AG04449 (cell line): ENCODE measurements at places on chromosomes 11 and 22.

DNA sequence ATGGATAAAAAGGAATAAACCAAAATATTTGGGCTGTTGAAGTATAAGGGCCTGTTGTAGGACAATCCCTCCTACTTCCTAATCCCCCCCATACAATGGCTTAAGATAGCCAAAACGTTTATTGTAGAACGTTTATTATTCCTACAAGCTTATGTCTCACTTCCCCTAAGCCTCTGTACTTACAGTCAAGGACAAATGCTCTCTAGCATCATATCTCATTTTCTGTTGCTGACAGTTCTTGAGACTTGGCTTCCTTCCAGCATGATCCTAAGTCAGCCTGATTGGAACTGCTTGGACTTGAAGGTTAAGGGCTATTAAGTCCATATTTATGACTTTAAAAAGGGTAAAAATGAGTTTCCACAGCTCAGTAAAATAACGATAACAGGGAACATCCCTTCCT is 8.8 kb downstream of the MISFA start:
- no peak for DNase-seq

GRCh38 chr11:71991494-71991893 is 7.2 kb upstream of the IL18BP start:
- DNase-seq = no peak

DNA sequence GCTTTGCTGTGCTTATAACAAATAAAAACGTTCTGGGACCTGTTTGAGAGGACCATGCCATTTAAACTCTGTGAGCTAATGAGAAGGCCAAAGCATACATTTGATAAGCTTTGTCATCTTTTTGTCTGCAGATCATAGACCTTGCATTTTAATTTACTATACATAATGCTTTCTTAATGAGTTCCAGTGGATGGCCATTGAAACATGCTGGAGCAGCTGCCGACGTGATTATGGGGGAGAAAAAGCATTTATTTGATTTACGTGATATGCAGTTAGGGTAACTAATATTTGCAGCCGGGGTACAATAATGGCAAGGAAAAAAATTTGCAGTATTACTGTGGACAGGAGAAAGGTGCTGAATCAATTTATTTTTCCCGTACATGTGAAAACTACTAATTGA is 240.2 kb downstream of the FAT3 start:
- no peak for DNase-seq

DNA sequence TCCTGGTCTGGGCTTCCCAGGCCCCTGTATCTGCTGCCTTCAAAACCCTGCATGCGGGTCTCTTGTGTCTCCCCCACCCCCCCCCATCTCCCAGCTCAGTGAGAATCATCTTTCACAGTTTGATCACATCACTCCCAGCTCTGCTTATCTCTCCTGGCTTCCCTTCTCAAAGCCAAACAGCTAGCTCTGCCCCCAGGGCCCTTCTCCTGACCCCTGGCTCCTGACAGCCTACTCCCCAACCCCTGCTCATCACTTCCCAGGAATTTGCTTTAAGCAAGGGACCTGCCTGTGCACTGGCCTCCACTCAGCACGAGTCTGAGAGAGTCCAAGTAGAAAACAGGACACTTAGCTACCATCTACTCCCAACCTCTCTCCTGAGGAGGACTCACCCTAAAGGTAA is 342.7 kb downstream of the TENM4 start:
- DNase-seq = no peak

DNA sequence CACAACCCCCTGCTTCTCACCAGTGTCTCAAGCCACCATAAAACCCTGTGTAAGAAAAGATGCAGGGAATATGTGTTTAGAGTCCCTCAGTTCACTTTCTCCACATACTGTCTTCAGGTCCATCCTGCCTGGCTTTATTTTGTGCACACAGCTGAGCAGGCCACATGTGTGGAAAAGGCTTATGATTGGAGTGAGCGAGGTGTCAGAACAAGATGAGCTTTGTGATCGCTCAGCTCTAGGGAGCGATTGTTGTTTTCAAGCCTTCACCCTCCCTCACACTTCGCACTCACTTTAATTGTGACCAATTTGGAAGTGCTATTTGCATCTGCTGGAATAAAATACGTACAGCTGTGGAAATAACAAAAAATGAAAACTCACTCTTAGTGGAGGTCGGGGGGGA is 931.1 kb upstream of the TENM4 start:
- no peak for DNase-seq

GRCh38 chr22:35605851-35606481 is 11.2 kb downstream of the MB start:
- DNase-seq = no peak

DNA sequence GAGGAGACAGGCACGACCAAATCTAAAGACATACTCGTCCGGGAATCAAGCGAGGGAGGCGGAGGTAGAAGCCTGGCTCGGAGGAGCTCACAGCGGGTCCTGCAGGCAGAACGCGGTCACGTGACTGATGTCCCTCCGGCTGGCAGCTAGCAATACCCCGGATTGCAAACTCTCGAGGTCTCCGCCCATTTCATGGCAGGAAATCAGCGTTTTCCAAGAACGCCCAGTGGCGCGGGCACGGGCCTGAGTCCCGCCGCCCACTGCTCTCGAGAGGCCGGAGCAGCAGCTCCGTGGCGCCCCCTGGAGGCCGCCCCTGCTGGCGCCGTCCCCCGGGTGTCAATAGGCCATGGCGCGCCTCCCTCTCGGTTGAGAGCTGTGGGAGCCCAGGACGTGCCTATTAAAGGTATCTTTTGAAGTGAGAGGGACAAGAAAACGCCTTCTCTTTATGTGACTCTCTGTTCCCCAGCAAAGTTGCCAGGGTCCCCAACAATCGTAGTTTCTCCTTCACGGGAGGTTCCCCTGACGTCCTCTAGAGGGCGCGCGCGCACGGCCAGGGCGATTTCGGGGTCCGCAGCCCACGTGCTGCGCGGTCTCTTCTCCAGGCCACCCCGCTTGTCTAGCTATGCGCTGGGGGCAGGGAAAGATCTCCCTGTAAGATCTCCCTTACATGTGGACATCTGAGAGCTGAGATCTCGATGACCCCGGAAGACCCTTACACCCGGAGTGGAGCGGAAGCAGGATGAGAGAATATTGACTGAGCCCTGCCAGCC is 37.3 kb upstream of the RBFOX2 start:
- DNase-seq = peak; percentile 73

DNA sequence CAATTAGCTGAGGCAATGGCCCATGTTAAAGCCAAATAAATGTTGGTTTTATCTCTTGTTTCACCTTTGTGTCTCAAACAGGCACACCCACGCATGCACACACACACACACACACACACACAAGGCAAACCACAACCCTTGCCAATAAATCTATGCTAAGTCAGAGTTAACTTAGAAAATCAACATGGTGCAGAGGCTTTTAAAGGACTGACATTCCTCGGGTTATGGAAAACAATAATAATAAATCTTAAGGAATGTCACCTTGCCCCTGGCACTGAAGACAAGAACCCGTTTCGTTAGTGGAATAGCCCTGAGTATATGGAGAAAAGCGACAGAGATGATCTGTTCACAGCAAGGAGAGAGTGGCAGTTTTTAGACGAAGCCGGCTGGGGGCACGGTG is 326.3 kb downstream of the NTM start:
- DNase-seq = no peak

GRCh38 chr22:40128989-40129388 is 48.7 kb upstream of the TNRC6B start:
- no peak for DNase-seq

DNA sequence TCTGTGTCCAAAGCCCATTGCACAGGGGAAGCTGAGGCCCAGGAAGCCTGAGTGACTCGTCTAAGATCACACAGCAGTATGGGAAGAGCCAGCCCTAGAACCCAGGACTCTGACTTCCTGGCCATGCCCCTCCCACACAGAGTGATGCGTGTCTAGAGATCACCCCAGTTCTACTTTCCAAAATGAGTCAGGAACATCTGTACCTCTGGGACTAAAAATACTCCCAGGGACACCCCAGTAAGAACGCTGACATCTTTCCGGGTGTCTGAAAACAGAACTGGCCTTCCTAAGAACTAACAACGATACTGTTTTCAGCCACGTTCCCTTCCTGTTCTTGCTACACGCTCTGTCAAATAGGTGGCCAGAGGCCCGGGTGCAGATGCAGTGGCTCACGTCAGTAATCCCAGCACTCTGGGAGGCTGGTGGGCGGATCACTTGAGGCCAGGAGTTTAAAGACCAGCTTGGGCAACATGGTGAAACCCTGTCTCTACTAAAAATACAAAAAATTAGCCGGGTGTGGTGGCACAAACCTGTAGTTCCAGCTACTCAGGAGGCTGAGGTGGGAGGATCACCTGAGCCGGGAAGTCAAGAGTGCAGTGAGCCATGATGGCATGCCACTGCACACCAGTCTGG is 21.7 kb upstream of the PDGFB start:
- DNase-seq = no peak

DNA sequence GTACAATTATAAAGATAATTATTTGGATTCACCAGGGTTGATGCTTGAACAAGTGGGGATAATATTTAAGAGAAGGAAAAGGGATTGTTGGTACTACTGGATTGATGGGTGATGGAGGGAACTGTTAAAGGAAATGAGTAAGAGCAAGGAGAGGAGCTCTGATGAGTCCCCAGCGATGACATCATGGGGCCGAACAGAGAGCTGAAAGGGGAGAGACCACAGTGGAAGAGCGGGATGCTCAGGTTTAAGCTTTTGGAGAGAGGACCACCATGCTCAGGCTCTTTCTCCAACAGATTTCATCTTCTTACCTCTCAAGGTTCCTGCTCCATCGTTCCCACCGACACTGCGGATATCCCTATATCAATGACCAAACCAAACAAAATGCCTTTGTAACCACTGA is 568.7 kb downstream of the ETS1 start:
- no peak for DNase-seq

DNA sequence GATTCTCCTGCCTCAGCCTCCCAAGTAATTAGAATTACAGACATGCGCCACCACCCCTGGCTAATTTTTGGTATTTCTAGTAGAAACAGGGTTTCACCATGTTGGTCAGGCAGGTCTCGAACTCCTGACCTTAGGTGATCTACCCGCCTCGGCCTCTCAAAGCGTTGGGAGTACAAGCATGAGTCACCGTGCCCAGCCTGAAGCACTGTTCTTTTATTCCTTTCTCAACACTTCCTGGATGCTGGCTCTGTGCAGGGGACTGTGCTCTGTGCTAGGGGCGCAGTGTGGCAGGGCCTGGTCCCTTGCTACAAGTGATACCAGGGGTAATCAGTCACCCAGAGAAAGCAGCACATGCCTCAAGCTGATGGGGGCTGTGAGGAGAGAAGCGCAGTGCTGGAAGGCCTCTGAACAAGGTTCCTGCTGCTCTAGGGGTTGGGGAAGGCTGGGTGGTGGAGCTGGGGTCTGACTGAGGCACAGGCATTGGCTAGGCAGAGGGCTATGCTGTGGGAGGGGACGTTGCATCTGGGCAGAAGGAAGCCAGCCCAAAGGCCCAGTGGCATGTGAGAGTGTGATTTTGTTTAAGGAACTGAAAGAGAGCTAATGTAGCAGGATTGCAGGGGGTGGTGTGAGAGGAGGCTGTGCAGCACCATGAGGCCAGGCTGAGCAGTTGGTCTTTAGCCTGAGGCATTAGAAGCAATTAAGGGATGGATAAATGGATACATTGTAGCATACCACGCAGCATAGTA is 42.5 kb downstream of the CABIN1 start:
- no peak for DNase-seq

DNA sequence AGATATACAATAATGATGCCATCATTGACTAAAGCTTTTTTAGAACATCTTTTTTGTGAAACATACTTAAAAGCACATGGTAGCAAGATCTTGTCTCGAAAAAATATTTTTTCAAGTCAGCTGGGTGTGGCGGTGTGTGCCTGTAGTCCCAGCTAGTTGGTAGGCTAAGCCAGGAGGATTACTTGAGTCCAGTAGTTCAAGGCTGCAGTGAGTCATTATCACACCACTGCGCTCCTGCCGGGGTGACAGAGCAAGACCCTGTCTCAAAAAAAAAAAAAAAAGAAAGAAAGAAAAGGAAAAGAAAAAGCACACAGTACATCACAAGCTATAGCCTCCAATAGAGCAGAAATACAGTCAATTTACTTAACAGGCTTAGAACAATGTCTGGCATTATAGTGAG is 37.0 kb downstream of the ENTHD1 start:
- DNase-seq = no peak

GRCh38 chr11:65429724-65430405 is 7.3 kb downstream of the NEAT1 start:
- DNase-seq = no peak

DNA sequence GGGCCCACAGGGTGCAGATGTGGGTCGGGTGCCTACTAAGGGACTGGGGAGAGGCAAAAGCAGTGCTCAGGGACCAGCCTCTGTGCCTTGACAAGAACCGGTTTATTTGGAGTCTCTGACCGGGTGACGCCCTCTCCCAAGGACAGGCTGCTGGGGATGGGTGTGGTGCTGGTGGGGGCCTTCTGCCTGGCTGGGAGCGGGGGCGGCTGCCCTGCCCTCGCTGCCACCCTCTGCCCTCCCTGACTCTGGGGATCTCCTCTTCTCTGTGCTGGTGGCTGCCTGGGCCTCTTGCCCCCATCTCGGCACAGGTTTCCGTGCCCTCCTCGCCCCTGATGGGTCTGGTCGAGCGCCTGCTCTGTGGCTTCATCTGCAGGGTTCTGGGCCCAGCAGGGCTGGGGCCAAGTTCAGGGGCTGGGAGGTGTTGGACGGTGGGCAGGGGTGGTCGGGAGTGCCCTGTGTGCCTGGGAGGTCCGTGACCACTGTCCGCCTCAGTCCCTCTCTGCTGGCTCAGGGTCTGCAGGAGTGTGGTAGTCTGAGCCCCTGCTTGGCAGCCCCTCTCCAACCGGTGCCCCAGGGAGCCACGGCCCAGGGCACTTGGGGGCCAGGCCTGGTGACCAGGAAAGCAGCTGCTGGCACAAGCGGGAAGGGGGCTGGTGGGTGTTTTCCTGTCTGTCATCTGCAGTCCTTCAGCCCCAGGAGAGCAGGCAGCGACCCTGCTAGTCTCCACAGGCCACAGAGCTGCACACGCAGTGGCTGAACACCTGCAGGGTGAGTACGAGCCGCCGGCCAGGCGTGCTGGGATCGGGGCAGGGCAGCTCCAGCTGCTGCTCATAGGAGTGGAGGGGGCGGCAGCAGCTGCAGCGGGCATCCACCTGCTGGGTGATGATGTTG is 23.5 kb downstream of the MUC6 start:
- no peak for DNase-seq

- DNase-seq = no peak
These were observed 63.9 kb downstream of the AHNAK start for GRCh38 chr11:62482753-62483152.

DNA sequence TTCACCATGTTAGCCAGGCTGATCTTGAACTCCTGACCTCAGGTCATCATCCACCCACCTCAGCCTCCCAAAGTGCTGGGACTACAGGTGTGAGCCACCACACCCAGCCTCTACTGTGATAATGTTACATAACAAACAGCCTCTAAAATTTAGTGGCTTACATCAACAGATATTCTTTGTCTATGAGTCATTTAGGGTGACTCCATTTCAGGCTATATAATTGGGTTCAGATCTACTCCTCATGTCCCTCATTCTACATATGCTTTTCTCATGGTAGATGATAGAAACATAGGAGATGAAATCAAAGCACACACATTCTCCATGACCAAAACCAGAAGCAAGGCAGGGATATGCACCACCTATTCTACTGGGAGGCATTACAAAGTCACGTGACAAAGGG is 72.7 kb downstream of the SIK2 start:
- DNase-seq = no peak

GRCh38 chr11:36347384-36347906 is 51.4 kb downstream of the PRR5L start:
- DNase-seq = no peak

GRCh38 chr11:26593691-26594090 is 21.6 kb upstream of the MUC15 start:
- DNase-seq = no peak

GRCh38 chr22:45098056-45098455 is 65.7 kb upstream of the NUP50 start:
- DNase-seq = no peak
